Esophagus muscularis mucosa (tissue), 4 donors: ENCODE measurements at places on chromosomes 4 and X.

DNA sequence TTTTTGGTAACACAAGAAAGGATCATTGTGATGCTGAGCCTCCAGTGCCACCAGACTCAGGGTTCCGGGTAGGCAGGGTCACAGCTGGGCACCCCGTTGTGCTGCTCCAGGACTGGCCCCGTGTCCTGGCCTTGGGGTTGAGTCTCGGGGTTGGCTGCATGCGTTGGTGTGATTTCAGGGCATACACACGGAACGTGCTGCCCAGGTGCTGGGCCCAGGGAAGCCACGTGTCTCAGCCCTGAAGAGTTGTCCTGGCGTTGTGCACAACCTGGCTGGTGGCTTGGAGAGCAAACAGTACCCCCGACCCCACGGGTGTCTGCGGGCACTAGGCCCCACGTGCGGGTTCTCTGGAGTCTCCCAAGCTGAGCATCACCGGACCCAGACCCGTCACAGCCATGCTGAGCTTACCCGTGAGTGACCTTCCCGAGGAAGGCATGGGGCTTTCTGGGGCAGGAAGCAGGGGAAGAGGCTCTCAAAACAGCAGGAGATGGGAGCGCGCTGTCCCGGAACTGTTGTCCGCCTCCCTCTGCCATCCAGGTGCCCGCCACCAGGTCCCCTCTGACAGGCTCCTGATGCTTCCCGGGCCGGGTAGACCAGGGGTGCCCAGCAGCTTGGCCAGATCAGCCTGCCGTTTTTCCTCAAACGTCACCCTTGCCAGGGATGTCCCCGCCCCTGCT lies 66.1 kb upstream of the ENPP6 start:
- H3K4me3 ChIP-seq: peak overlapping the region; percentile 38
- H3K4me1 ChIP-seq: peaks cover 16% of the 10 kb centered on the region
- H3K36me3 ChIP-seq: no peaks in the 10 kb centered on the region

DNA sequence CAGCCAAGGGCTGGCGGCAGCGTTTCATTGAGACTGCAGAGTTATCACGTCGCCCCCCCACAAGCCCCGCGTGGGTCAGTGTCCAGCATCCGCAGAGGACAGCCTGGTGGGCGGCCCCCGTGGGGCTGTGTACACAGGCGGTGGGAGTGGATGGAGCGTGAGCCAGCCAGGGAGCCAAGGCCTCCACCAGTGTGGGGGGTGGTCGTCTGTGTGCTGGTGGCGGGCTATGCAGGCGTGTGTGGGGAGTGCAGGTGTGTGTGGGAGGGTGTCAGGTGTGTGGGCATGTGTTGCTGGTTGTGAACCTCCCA lies 56.5 kb upstream of the NKX1-1 start:
- no peak overlapping the region for H3K4me3 ChIP-seq
- no peak for DNase-seq
- H3K4me1 ChIP-seq: no peaks in the 10 kb centered on the region

DNA sequence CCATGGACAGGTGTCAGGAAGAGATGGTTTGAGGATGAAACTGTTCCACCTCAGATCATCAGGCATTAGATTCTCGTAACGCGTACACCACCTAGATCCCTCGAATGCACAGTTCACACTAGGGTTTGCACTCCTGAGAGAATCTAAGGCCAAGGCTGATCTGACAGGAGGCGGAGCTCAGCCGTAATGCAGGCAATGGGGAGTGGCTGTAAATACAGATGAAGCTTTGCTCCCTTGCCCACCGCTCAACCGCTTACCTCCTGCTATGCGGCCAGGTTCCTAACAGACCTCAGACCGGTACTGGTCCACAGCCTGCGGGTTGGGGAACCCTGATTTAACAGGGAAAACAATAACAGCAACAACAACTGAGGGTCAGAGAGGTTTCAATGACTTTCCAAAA lies 2.0 kb upstream of the TEC start:
- no peak for DNase-seq
- no peak overlapping the region for H3K4me3 ChIP-seq
- no peaks in the 10 kb centered on the region for H3K27me3 ChIP-seq
- no peak overlapping the region for H3K27ac ChIP-seq
- peaks cover 11% of the 10 kb centered on the region for H3K4me1 ChIP-seq
- H3K36me3 ChIP-seq: no peaks in the 10 kb centered on the region

DNA sequence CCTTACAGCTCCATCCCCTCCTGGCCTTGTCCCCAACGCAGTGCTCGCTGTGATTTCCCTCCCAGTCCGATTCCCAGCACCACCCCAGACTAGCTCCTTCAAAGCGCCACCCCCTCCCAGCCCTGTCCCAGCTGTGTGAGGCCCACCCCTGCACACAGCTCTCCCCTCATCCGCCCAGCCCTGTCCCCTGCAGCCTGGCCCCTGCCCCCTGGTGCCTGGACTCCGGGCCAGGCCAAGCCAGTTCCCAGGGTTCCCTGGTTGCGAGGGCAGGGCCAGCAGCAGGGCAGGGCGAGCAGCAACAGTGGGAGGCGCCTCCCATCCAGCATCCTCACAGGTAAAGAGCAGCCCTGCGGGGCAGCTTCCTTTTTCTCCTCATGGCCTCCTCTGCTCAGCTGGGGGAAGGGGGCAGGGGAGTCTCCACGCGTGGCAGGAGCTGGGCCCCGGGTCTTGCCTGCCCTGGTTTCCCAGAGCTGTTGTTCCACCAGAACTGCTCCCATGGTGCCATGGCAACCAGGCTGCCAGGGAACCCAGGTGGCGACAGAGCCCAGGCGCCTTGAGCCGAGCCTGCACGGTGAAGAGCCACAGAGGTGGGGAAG lies 24.8 kb downstream of the IQSEC2 start:
- no peaks in the 10 kb centered on the region for H3K27me3 ChIP-seq
- no peaks in the 10 kb centered on the region for H3K4me1 ChIP-seq
- H3K27ac ChIP-seq: no peak overlapping the region
- no peaks in the 10 kb centered on the region for H3K36me3 ChIP-seq

GRCh38 chr4:45442466-45442865 lies 681.4 kb downstream of the GABRG1 start:
- H3K36me3 ChIP-seq: no peaks in the 10 kb centered on the region
- no peaks in the 10 kb centered on the region for H3K27me3 ChIP-seq
- H3K27ac ChIP-seq: no peak overlapping the region
- H3K4me3 ChIP-seq: no peak overlapping the region
- DNase-seq: no peak

GRCh38 chr4:186144198-186144945 lies 39.9 kb downstream of the FAM149A start:
- H3K27ac ChIP-seq: peak overlapping the region; percentile 79
- no peaks in the 10 kb centered on the region for H3K36me3 ChIP-seq
- no peaks in the 10 kb centered on the region for H3K27me3 ChIP-seq
- peak overlapping the region; percentile 82 for H3K4me3 ChIP-seq
- H3K4me1 ChIP-seq: peaks cover 22% of the 10 kb centered on the region

- no peak overlapping the region for H3K4me3 ChIP-seq
- H3K27ac ChIP-seq: no peak overlapping the region
- no peaks in the 10 kb centered on the region for H3K4me1 ChIP-seq
- H3K27me3 ChIP-seq: no peaks in the 10 kb centered on the region
- no peaks in the 10 kb centered on the region for H3K36me3 ChIP-seq
These were observed 5.4 kb upstream of the FGG start for GRCh38 chr4:154617820-154618317.

DNA sequence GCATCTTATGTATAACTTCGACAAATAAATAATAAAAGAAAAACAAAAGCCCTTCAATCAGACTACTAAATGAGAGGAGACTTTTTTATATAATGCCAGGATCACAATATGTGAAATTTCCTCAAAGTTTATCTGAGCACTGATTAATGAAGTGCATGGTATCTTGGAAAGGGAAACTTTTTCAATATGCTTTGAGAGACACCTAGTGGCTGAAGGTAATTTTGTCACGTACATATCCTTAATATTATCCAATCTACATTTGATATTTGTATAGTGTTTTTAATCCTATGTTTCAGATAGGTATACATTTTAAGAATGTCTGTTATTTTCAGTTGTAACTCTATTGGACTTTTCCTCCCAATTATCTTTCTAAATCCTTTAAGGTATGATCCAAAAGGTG lies 146.8 kb downstream of the KLHL4 start:
- H3K27me3 ChIP-seq: no peaks in the 10 kb centered on the region
- DNase-seq: no peak
- H3K27ac ChIP-seq: no peak overlapping the region
- no peaks in the 10 kb centered on the region for H3K4me1 ChIP-seq

- no peak for DNase-seq
- no peak overlapping the region for H3K4me3 ChIP-seq
- H3K36me3 ChIP-seq: peaks cover 59% of the 10 kb centered on the region
These were observed 9.1 kb downstream of the LAMTOR3 start for GRCh38 chr4:99885063-99885664.

- no peaks in the 10 kb centered on the region for H3K36me3 ChIP-seq
- H3K27me3 ChIP-seq: peaks cover 15% of the 10 kb centered on the region
- DNase-seq: no peak
- no peak overlapping the region for H3K27ac ChIP-seq
- peaks cover 6% of the 10 kb centered on the region for H3K4me1 ChIP-seq
These were observed 148.1 kb downstream of the TRIML1 start for GRCh38 chr4:188287169-188287894.

DNA sequence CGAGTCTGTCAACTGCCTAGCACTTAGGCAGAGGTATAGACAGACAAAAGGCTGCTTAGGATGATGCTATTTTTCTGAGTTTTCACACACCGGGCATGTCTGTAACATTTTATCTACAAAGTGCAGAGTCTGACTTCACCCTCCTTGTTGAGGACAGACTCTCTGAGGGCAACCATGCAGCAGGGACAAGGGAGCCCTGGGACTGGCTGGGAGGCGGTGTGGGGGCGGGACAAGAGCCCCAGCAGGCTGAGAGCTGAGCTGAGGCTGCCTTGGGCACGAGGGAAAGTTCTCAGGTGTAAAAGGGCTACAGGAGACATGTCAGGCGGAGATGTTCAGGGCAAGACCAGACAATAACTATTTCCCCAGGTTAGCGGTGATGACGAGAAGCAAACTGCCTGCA lies 81.6 kb downstream of the GATB start:
- no peak for DNase-seq
- H3K27ac ChIP-seq: no peak overlapping the region
- no peaks in the 10 kb centered on the region for H3K36me3 ChIP-seq
- peaks cover 8% of the 10 kb centered on the region for H3K4me1 ChIP-seq

GRCh38 chr4:7553280-7553679 lies 118.5 kb upstream of the PSAPL1 start:
- H3K27me3 ChIP-seq: no peaks in the 10 kb centered on the region
- H3K27ac ChIP-seq: no peak overlapping the region
- no peak overlapping the region for H3K4me3 ChIP-seq
- H3K4me1 ChIP-seq: no peaks in the 10 kb centered on the region
- DNase-seq: no peak

GRCh38 chrX:134246282-134246681 lies 9.3 kb downstream of the CCDC160 start:
- no peaks in the 10 kb centered on the region for H3K4me1 ChIP-seq
- DNase-seq: no peak
- H3K4me3 ChIP-seq: no peak overlapping the region
- no peaks in the 10 kb centered on the region for H3K36me3 ChIP-seq

- H3K4me1 ChIP-seq: no peaks in the 10 kb centered on the region
- no peak overlapping the region for H3K4me3 ChIP-seq
- peaks cover 80% of the 10 kb centered on the region for H3K36me3 ChIP-seq
- no peaks in the 10 kb centered on the region for H3K27me3 ChIP-seq
- H3K27ac ChIP-seq: no peak overlapping the region
These were observed 16.5 kb downstream of the UVSSA start for GRCh38 chr4:1363513-1363912.

GRCh38 chr4:123836851-123837595 lies 440.4 kb downstream of the SPRY1 start:
- H3K4me1 ChIP-seq: peaks cover 49% of the 10 kb centered on the region
- DNase-seq: no peak
- H3K36me3 ChIP-seq: no peaks in the 10 kb centered on the region
- H3K4me3 ChIP-seq: no peak overlapping the region

GRCh38 chr4:108555701-108556100 lies 64.7 kb upstream of the RPL34 start:
- H3K4me3 ChIP-seq: no peak overlapping the region
- no peaks in the 10 kb centered on the region for H3K27me3 ChIP-seq
- no peaks in the 10 kb centered on the region for H3K36me3 ChIP-seq
- H3K27ac ChIP-seq: no peak overlapping the region
- no peak for DNase-seq

- no peaks in the 10 kb centered on the region for H3K27me3 ChIP-seq
- H3K27ac ChIP-seq: no peak overlapping the region
- H3K36me3 ChIP-seq: peaks cover 10% of the 10 kb centered on the region
- peaks cover 8% of the 10 kb centered on the region for H3K4me1 ChIP-seq
- no peak for DNase-seq
These were observed 21.8 kb downstream of the CMC4 start for GRCh38 chrX:155048977-155049619.

GRCh38 chr4:160142579-160142978 lies 1039.7 kb downstream of the RAPGEF2 start:
- H3K4me3 ChIP-seq: no peak overlapping the region
- H3K36me3 ChIP-seq: no peaks in the 10 kb centered on the region
- H3K27me3 ChIP-seq: no peaks in the 10 kb centered on the region
- H3K27ac ChIP-seq: no peak overlapping the region
- H3K4me1 ChIP-seq: no peaks in the 10 kb centered on the region

DNA sequence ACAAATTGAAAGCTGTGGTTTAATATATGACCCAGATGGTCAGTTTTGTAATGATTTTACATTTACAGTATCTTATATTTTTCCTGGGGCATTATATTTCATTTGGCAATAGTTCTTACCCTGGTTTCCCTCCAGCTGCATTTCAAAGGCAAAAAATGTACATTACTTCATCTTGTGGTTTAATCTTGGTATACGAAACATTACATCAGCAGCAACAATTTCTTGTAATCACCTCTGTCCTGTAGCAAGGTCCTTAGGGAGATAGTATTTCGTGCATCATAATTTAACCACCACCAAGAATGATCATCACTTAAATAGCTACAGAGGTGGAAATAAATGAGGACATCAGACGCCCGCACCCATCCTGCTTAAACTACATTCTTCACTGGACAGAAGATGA lies 48.8 kb downstream of the HS6ST2 start:
- H3K27me3 ChIP-seq: peaks cover 5% of the 10 kb centered on the region
- H3K27ac ChIP-seq: no peak overlapping the region
- no peak overlapping the region for H3K4me3 ChIP-seq
- H3K4me1 ChIP-seq: no peaks in the 10 kb centered on the region
- DNase-seq: no peak

- H3K4me3 ChIP-seq: no peak overlapping the region
- no peak for DNase-seq
- H3K36me3 ChIP-seq: no peaks in the 10 kb centered on the region
- H3K27me3 ChIP-seq: no peaks in the 10 kb centered on the region
These were observed 11.4 kb downstream of the TMSB4X start for GRCh38 chrX:12986164-12986779.

GRCh38 chrX:1427756-1428155 lies 25.0 kb downstream of the ASMTL start:
- no peak for DNase-seq
- H3K27me3 ChIP-seq: no peaks in the 10 kb centered on the region
- no peaks in the 10 kb centered on the region for H3K4me1 ChIP-seq
- no peak overlapping the region for H3K27ac ChIP-seq
- H3K4me3 ChIP-seq: no peak overlapping the region

GRCh38 chr4:42561031-42561430 lies 95.9 kb downstream of the ATP8A1 start:
- H3K4me3 ChIP-seq: no peak overlapping the region
- no peaks in the 10 kb centered on the region for H3K4me1 ChIP-seq
- no peak for DNase-seq

GRCh38 chr4:185718578-185719499 lies 93.2 kb downstream of the SORBS2 start:
- no peaks in the 10 kb centered on the region for H3K36me3 ChIP-seq
- no peak overlapping the region for H3K4me3 ChIP-seq
- H3K27me3 ChIP-seq: no peaks in the 10 kb centered on the region
- DNase-seq: no peak
- H3K27ac ChIP-seq: peak overlapping the region; percentile 77
- peaks cover 69% of the 10 kb centered on the region for H3K4me1 ChIP-seq

GRCh38 chr4:182343453-182343852 lies 100.3 kb downstream of the TENM3 start:
- H3K36me3 ChIP-seq: no peaks in the 10 kb centered on the region
- no peaks in the 10 kb centered on the region for H3K27me3 ChIP-seq
- no peak for DNase-seq
- H3K27ac ChIP-seq: no peak overlapping the region
